ENCODE measurements at places on chromosomes 3 and 15.

GRCh38 chr15:80424381-80424780 is 20.2 kb downstream of the ARNT2 start:
- no peak for DNase-seq

- no peak for DNase-seq
Observed at GRCh38 chr3:45440562-45440961, 52.2 kb downstream of the LARS2 start.

DNA sequence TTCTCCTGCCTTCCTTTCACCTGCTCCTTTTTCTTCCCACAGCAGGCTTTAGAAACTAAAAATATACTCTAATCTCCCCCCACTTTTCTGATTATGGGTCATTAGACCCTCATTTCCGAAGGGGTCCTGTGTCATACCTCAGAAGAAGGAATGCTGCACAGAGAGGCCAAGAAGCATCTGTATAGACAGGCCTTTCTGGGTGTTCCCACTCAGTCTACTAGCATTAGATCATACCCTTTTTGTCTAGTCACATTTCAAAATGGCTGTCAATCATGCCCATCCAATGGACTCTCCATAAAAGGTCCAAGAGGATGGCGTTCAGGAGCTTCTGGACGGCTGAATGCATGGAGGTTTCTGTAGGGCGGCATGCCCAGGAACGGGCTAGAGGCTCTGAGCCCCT is 192.2 kb downstream of the SUCLG2 start:
- DNase-seq, result no peak

- no peak for DNase-seq
Observed at GRCh38 chr15:100054539-100054938, 287.2 kb downstream of the ADAMTS17 start.

GRCh38 chr15:69585937-69586336 is 133.3 kb downstream of the RPLP1 start:
- no peak for DNase-seq

DNA sequence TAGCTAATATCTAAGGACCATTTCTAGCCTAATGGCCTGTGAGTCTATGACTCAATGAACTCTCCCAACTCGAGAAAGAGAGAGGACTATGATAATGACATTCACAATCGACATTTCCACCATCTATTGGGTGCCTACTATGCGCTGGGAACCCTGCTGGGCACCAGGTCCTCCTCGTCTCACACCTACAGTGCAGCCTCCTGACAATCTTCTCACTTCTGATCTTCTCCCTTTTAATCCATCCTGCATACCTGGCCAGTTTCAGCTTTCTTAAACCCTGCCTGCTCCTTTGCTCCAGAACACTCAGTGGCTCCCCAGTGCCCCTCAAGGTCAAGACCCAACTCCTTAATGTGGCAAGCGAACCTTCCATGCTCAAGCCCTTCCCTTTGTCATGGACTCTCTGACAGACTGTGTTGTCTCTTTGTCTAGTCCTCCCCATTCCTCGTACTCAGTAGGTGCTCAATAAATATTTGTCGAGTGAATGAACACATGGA is 3.5 kb upstream of the SLC6A1 start:
- no peak for DNase-seq

DNA sequence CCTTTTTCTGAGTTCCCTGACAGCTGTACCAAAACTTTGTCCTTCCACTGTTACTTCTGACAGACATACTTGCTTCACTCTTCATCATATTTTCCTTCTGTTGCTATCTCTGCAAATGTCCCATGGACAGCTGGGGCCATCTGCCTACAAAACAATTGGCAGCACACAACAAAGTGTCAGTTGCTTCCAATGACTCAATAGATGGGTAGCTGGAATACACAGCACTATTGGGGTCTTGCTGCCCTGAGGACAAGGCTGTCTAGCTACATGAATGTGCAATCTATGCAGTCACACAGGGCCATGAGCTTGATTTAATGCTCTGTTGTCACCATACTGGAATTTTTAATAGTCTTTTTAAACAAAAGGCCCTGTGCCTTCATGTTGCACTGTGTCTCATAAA is 192.8 kb downstream of the DTWD1 start:
- DNase-seq, result no peak

- DNase-seq, result no peak
Observed at GRCh38 chr3:159672728-159673688, 315.6 kb upstream of the IL12A start.

- DNase-seq, result no peak
Observed at GRCh38 chr15:74383286-74383685, 15.8 kb upstream of the CYP11A1 start.

GRCh38 chr3:181635141-181635540 is 76.6 kb upstream of the SOX2 start:
- no peak for DNase-seq

- DNase-seq, result no peak
Observed at GRCh38 chr3:186759231-186759930, 24.0 kb upstream of the EIF4A2 start.

GRCh38 chr3:50657816-50658215 is 16.9 kb upstream of the DOCK3 start:
- no peak for DNase-seq

DNA sequence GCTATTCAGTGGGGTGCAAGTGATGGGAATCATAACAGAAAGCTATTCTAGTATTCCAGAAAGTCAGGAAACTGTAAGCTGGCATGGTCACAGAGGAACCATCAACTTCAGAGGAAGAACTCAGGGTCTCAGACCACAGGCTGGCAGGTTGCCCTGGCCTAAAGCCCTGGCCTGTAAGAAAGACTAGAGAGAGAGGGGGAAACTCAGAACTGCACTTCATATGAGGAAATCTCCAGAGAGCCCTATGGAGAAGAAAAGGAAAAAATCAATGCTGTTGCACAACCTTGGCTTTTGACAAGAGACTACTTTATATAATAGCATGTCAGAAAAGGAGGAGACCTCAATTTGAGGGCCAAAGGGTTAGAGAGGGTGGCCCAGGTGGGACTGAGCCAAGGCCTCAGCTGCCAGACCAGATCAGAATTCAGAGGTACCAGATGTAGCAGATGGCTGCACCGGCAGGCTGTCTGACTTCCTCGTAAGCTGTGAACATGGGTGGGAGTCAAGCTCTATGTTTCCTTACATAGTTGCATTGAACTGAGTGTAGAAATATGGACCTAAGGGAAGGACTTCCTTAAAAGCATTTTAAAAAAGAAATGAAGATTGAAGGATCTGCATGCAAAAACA is 333.8 kb downstream of the PDCD6IP start:
- no peak for DNase-seq

- DNase-seq, result no peak
Observed at GRCh38 chr15:86236356-86237110, 156.9 kb downstream of the AGBL1 start.

DNA sequence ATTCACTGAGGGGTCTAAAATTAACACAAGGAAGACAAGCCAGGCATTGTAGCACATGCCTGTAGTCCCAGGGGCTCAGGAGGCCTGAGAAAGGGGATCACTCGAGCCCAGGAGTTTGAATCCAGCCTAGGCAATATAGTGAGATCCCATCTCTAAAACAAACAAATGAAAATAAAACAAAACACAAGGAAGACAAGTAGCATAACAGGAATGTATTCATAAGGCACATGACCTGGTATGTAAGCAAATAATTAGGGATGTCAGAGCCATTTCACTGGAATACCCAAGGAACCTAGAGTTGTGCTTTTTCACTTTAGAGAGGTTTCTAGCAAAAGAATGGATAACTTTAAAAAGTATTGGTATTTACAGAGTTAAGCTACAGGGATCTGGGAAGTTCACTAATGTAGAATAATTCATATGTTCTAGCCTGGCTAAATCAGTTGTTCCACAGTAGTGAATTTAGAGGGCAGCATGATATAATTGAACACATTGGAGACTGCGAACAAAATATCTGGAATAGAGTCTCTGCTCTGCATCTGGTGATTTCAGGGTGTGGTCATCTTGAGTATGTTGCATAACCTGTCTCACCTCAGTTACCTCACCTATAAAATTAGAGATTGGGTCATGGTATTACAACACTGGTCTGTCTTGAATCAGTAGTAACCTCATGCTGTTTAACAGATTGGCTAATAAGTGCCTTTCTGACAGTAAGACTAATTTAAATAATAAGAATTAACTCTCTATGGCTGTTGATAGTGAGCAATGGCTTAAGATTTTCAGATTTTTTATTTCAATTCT is 9.3 kb downstream of the GRAMD1C start:
- peak; percentile 25 for DNase-seq

- no peak for DNase-seq
Observed at GRCh38 chr3:119741657-119742590, 39.1 kb downstream of the CFAP91 start.

DNA sequence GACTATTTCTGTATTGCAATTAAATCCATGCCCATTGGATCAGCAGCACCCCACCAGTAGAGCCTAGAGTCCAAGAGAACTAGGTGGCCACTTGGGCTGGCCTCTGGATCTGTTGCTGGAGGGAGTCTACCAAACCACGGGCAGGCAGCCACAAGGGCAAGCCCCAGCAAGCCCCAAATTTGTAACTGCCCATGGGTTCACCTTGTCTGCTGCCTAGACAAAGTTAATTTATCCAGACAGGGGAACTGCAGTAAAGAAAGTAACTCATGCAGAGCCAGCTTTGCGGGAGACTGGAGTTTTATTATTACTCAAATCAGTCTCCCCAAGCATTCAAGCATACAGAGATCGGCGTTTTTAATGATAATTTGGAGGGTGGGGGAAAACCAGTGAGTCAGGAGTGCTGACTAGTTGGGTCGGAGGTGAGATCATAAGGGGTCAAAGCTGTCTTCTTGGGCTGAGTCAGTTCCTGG is 74.0 kb upstream of the TERB2 start:
- no peak for DNase-seq

- peak; percentile 3 for DNase-seq
Observed at GRCh38 chr3:104032283-104032682, 1334.4 kb upstream of the ALCAM start.

- peak; percentile 89 for DNase-seq
Observed at GRCh38 chr15:65638681-65639089, 16.9 kb downstream of the SLC24A1 start.

GRCh38 chr3:71838406-71838805 is 53.5 kb upstream of the PROK2 start:
- no peak for DNase-seq

DNA sequence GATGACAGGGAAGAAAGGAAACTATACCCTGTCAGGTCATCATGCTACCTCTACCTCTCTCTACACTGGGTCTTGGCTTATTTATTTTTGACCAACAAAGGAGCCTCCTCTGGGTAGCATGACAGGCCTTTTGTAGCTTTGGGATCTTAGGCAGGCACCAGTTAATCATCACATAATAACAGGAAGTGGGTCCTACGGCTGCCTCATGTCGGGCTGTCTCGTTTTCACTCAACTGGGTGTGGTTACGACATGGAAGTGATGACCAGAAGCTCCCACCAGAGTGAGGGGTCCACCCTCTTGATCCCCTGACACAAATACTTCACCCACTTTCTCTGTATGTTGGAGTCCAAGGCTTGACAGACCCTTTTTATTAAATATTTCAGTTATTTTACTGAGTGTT is 105.3 kb downstream of the CD47 start:
- DNase-seq, result no peak

DNA sequence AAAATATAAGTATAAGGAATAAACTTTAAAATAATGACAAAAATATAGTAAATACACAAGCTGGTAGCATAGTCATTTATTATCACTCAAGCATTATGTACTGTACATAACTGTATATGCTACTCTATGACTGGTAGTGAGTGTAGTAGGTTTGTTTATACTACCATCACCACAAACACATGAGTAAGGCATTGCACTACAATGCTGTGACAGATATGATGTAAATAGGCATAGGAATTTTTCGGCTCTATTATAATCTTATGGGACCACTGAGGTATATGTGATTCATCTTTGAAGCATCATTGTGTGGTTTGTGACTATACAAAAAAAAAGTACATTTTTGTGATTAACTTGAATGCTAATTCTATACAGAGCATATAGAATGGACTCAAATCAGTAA is 35.3 kb upstream of the FBN1 start:
- no peak for DNase-seq

DNA sequence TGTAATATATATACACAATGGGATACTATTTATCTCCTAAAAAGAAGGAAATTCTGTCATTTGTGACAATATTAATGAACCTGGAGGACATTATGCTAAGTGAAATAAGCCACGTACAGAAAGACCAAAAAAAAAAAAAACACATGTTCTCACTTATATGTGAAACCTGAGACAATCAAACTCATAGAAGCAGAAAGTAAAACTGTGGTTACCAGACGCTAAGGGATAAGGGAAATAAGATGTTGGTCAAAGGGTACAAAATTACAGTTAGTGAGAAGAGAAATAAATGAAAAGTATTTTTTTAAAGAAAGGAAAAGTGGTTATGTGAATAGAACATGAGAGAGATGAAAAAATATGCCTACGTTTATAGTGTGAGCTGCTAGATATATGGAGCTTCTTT is 101.1 kb downstream of the CPNE4 start:
- DNase-seq, result no peak

DNA sequence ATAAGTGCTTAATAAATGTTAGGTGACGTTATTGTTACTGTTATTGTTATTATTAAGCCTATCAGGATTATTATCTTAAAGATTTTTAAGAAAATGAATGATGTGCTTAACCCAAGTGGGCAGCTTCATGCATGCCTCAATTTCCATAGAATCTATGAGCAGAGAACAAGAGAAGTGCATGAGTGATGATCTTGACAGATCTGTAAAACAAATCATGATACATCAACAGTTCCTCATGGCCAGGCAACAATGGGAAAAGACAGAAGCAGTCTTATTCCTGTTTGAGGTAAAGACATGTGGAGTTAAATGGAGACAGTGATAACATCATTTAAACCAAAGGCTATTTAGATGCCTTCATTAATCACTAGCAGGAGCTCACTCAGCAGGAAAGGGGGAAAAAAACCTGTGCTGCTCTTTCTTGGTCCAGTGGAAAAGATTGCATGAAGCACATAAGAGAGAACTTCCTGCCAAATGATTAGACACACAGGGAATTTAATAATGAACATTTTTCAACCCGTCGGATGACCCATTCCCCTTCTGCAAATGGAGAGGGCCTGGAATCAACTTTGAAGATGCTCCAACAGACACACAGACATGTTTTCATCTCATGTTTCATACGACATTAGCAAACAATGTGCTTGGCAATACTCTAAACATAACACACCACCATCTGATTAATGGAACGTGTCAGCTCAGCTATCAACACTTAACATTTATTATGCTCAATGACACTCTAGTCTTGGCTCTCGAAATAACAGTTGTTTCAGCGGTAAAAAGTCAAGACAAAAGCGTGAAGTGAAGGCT is 212.2 kb upstream of the LRRN1 start:
- DNase-seq, result no peak

DNA sequence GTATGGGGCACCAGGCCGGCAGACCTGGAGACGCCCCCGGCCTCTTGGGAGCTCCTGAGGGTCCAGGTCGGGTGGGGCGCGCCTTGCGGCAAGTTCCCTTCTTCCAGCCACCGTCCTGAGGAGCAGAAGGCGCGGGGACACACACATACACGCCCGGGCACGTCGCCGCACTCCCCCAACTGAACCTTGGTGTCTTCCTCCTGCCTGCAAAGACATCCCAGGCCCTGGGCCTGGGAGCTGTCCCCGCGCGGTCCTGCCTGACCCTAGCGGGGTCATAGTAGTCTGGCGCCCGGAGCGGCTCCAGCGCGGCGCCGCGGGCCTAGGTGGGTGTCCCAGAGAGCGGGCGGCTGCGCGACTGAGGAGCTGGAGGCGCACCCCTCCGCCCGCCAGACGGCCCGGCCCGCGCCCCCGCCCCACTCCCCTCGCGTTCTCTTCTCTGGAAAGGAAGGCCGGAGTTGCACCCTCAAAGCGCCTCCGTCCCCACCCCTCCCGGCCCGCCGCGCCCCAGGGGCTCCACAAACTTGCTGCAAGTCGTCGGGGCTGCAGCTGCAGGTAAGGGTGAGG is 185.9 kb upstream of the LINGO1 start:
- no peak for DNase-seq

- DNase-seq, result no peak
Observed at GRCh38 chr3:117349566-117349965, 640.0 kb downstream of the TUSC7 start.

Data from T47D (cell line).